ENCODE measurements at places on chromosomes 4 and X.

DNA sequence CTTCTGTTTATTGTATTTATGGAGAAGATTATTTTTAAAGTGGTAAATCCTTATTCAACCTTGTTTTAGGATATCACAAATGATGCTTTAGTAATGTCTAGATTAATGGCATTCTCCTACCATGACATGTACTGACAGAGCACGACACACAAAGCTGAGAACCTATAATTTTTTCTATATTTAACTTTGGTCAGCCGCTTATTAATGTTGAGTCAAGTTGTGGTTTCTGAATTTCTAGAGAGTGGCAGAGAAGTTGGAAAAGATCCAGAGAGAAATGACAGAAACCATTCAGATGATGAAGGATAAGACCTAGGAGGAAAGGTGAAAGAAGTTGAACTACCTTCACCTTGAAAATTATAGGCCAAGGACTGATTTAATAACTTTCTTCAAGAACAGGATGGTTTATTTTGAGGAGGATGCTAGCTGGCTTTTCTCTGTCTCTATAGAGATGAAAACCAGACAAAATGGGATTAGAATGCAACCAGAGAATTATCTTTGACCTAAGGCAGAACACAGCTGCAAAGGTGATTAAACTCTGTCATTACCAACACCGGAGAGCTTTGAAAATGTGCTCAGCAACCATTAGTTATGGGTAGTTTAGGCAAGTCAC, 62.6 kb upstream of the TSPAN5 start:
- DNase-seq: no peak

GRCh38 chrX:96568071-96568470, 116.6 kb upstream of the DIAPH2 start:
- no peak for DNase-seq

DNA sequence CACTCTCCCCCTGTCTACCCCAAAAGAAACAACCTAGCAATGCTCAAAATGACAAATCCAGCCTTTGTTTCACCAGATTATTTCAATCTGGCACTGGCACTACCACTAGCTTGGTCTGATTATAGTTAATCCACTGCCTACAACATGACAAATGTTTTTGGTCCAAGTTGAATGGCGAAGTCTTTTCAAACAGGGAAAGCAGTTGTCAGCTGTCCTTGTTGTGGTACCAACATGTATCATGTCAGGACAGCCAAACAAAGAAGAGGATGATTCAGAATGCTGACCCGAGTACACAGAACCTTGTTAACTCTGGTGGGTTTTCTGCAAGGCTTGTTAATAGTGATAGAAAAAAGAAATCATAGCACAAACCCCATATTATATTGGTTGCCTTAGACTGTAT, 160.8 kb upstream of the ANK2 start:
- DNase-seq: no peak

- DNase-seq: no peak
These were observed 157.1 kb upstream of the CLNK start for GRCh38 chr4:10841697-10842096.

- DNase-seq: no peak
These were observed 937 bp upstream of the PPP1R3F start for GRCh38 chrX:49268702-49269009.

DNA sequence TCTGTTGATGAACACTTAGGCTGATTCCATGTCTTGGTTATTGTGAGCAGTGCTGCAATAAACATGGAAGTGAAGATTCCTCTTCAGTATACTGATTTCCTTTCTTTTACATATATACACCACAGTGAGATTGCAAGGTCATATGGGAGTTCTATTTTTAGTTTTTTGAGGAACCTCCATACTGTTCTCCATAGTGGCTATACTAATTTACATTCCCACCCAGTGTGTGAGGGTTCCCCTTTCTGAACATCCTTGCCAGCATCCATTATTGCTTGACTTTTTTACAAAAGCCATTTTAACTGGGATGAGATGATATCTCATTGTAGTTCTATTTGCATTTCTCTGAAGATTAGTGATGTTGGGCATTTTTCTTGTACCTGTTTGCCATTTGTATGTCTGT, 80.5 kb upstream of the GALNT7 start:
- DNase-seq: no peak

DNA sequence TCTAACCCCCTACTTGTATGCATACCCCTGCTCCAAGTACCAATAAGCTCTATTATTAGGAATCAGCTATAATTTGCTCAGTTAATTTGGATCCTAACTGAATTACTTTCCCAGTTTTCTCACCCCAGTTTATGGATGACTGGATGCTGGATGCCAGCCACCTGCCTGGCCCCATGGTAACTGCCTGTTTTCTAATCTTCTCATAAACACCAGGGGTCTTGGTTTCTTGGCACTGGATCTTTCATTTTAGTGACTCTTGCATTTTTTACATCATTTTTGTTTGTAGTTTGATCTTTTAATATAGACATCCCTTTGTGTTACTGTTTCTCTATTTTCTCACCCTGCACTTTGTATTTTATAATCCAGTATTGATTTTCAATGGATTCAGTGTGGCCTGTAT, 246.8 kb downstream of the ADGRL3 start:
- no peak for DNase-seq

DNA sequence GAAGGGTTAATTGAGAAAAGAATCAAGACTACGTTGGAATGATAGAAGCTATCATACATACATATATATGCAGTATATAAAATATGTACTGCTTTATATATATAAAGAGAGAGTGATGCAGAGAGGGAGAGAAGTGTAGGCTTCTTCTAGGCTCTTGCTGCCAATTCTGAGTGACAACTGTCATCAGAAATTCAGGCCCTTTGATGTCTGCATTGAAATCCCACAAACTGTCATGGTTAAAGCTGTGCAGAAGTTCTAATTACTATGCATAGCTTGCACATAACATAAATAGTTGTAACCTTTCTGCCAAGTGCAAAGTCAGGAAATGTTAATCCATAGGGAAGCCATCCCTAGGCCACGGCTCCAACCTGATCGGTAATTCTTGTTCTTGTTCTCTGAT, 251.0 kb downstream of the STIM2 start:
- DNase-seq: no peak

GRCh38 chrX:79573760-79574159, 206.6 kb upstream of the ITM2A start:
- DNase-seq: no peak

GRCh38 chr4:81757691-81758090, 286.0 kb upstream of the RASGEF1B start:
- no peak for DNase-seq

DNA sequence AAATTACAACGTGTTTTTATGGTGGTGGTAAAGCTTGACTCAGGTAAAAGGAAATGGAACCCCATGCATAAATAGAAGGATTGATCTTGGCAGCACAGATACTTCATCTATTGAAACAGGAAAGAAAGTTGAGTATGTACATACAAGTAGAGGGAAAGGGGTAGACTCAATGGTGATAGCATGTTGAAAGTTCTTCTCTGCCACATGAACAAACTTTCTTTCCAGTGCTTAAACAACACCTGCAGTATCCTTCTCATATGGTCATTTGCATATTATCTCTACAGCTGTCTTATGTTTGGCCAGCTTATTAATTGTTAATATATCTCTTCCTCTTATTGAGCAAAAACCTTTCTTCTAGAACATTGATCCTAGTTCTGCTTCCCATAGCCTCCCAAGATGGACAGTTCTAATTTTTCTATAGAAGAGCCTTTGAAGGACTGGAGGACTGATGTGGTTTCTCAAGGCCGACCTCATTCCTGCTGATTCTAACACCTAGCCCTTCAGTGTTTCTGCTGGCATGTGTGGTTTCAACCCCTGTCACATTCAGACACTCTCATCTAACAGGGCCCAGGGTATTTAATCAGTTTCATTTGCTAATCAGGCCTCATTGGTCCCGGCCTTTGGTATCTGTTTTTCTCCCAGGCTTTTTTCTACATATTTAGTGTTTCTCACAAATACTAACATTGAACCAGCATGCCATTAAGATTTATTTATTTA, 108.1 kb upstream of the SPRY1 start:
- DNase-seq: no peak

DNA sequence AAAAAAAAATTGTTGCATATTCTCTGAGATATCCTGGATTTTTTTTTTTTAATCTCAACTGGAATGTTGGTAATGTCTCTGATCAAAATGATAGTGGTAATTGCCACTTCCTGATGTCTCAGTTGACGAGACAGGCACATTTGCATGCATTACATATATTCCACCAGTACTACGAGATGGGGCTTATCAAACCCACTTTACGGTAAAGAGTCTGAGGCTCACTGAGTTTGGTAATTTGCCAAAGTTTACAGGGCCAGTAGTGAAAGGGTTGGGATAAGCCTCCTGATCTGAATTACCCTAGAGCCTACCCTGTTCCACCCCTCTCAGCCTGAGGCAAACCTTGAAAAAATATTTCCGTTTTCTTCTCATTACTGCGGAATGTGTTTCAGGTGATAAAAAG, 5.3 kb downstream of the MAGEB2 start:
- no peak for DNase-seq

- DNase-seq: no peak
These were observed 469.0 kb upstream of the ATOH1 start for GRCh38 chr4:93359586-93359985.

DNA sequence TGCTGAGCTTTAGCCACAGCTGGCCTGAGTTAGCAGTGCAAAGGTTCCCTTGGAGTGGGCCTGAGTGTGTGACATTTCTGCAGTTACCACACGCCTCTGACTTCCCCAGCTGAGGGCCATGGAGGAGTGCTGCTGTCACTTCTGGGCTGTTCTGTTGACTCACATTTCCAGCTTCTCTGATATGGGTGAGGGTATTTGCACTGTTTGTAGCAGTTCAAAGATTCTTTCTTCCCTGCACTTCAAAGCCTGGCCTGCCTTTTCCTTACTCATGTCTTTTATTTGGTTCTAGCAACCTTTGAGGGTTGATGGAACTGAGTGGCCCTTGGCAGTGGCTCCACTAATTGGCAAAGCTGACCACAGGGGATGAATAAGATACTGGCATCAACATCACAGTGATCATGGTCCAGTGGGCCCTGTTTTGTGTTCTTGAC, 26.4 kb upstream of the SCML1 start:
- no peak for DNase-seq

DNA sequence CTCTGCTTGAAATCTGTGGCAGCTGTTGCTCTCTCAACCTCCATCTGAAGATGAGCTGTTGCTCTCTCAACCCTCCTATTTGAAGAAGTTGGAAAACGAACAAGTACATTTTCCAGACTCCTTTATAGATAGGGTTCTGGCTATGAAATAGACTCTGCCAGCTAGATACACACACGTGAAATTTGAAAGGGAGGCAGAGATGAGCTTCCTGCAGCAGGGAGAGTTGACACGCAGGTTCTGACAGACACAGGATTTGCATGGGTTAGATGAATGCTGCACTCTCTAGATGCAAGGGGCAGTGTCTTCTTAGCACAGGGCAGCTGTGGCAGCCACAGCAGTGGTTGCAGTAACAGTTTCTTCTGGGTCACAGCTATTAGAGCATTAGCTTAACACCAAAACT, 8.0 kb upstream of the PYURF start:
- DNase-seq: no peak

- DNase-seq: no peak
These were observed 875 bp downstream of the RGS12 start for GRCh38 chr4:3293401-3294391.

DNA sequence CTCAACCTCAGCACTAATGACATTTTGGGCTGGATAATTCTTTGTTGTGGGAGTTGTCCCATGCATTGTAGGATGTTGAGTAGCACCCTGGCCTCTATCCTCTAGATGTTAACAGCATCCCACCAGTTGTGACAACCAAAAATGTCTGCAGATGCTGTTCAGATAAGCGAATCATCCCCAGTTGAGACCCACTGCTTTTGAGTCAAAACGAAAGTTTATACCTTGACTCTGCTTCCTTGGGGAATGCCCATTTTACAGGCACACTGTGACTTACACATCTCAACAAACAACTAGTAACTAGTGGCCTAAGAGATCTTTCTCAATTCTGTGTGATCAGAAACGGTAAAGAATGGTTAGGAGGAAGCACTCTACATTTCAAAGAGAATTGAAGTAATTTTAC, 37.0 kb downstream of the SEPSECS start:
- DNase-seq: no peak

DNA sequence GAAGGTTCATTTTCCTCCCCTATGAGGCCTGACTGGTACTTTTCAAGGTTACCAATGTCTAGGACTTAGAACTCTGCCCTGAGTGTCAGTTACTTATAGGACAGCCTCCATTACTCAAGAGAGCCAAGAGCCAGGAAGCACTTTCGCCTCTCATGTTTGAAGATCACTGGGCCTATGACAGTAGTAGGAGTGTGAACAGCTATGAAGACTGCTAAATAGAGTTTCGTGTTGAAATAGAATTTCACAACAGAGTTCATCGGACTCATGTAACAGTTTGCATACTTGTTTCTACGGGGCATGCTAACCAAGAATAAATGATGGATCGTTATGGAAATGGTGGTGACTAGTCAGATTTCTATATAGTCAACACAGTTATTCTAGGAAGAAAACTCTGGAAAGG, 97.8 kb upstream of the GPC4 start:
- no peak for DNase-seq

GRCh38 chr4:7864685-7865084, 75.0 kb downstream of the AFAP1 start:
- DNase-seq: no peak

- DNase-seq: no peak
These were observed 178.0 kb upstream of the ANKRD50 start for GRCh38 chr4:124890522-124890921.

Measured in prostate gland (tissue), 2 donors.